ENCODE measurements at places on chromosomes 12 and 14.
A peak's percentile ranks its signal among the peaks of the same experiment; 100 is the strongest.

- no peak for DNase-seq
These were observed 62.0 kb downstream of the CAND1 start for GRCh38 chr12:67331123-67331522.

DNA sequence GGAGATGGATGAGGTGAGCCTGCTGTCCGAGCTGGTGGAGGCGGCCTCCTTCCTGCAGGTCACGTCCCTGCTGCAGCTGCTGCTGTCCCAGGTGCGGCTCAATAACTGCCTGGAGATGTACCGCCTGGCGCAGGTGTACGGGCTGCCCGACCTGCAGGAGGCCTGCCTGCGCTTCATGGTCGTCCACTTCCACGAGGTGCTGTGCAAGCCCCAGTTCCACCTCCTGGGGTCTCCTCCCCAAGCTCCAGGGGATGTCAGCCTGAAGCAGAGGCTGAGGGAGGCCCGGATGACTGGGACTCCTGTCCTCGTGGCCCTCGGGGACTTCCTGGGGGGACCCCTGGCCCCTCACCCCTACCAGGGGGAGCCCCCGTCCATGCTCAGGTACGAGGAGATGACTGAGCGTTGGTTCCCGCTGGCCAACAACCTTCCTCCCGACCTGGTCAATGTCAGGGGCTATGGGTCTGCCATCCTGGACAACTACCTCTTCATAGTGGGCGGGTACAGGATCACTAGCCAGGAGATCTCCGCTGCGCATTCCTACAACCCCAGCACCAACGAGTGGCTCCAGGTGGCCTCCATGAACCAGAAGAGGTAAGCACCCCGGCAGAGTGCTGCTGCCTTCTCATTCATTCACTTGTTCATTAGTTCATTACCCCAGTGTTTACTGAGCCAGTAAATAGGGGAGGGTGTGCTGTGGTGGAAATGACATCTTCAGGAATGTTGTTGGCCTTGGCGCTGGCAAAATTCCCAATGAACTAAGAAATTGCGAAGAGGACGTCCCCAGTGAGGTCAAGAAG, 774 bp upstream of the MANSC4 start:
- DNase-seq, result no peak

- peak; percentile 52 for DNase-seq
These were observed 109.2 kb upstream of the EGLN3 start for GRCh38 chr14:34059925-34060650.

GRCh38 chr12:55842681-55843429, at the start of gene MMP19:
Gene MMP19 (minus strand): TSS chr12:55842936. CDS start chr12:55842830, 106 bp downstream.
- no peak for DNase-seq

DNA sequence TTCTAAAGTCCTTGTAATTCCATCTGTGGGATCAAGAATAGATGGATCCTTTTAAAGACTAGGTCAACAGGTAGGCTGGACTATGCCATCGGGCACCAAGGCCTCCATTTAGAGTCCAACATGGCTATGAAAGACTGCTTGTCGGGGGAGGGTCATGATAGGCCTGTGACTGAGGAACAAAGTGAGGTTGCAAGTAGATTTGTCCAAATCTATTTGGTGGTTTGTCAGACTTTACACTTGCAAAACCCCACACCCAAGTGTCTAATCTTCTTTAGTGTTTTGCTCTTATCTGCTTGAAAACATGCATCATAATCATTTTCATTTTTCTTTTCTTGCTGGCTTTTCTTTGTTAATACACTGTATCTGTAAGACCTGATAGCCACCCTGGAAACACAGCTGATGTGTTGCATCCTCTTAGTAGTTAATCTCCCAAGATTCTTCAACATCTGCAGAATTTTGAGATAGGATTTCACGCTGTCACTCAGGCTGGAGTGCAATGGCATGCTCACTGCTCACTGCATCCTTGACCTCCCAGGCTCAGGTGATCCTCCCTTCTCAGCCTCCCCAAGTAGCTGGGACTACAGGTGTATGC, 50.3 kb downstream of the TDP1 start:
- no peak for DNase-seq

DNA sequence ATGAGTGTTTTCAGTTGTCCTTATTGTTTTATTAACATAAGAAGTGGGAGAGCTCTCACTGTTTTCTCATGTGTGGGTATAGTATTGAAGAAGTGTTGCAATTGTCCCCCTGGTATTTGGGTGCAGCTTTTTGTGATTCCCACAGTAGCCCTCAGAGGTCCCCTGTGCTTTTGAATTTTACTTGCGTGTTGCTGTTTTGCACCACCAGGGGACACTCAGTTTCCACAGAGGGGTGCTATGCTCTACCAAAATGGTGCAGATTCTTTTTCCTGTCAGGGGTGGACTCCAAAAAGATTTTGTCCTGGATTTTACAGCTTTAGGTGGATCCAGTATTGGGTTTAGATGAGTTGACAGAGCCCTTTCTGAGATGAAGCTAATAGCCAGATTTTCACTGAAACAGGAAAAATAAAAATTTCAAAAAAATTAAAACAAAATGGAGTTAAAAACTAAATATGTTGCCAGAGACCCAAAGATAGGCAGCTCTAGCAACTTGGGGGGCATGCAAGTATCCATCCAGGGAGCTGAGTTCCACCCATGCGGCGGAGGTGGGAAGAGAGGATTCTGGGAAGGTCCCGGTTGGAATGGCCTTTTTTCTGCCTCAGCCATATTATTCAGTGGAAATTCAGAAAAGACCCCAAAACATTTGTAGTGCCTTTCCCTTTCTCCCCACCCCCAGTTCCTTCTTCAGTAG, 50.2 kb downstream of the TTLL5 start:
- DNase-seq, result no peak

GRCh38 chr14:68458840-68459469, 333.9 kb downstream of the ZFP36L1 start:
- no peak for DNase-seq

GRCh38 chr14:23366426-23366921, 1.5 kb upstream of the EFS start:
- DNase-seq, result no peak

GRCh38 chr12:130335517-130336392, 1.9 kb upstream of the PIWIL1 start:
- no peak for DNase-seq

DNA sequence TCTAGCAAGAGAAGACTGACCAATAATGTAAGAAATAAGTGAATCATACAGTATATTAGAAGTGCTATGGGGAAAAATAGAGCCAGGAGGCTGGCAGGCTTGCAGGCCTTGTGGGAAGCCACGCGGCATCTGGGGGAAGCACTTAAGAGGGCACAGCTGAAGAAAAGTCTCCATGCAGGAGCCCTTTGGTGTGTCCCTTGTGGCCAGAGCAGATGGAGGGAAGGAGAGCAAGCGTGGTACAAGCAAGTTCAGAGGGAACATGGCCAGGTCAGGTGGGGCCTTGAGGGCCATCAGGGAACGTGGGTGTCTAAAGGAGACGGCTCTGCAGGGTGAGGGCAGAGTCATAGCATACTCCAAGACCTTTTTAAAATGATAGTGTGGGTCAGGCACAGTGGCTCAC, 51.7 kb downstream of the LRRC74A start:
- no peak for DNase-seq

- no peak for DNase-seq
These were observed 74.8 kb downstream of the EEA1 start for GRCh38 chr12:92854344-92854743.

DNA sequence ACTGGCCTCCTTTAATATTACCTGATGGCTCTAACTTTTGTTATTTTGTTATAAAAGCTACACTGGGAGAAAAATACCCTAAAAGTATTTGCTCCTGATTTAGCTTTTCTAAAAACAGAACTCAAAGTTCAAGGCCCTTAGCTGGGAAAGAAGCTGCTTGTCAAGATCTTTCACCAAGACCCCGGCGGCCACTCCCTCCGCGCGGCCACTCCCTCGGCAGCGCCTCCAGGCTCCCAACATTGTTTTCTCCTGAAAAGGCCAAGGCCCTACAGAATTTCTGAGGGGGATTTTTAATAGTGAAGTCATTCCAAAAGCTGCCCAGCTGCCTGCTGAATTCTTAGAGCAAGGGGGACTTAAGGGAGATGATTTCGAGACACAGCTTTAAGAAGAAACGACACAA, 96.4 kb downstream of the NTN4 start:
- no peak for DNase-seq

- DNase-seq, result no peak
These were observed 35.4 kb downstream of the MEG3 start for GRCh38 chr14:100861188-100861936.

- DNase-seq, result no peak
These were observed 36.1 kb downstream of the PARP11 start for GRCh38 chr12:3837049-3837448.

GRCh38 chr14:105168979-105169507, 467 bp upstream of the JAG2 start:
- no peak for DNase-seq

DNA sequence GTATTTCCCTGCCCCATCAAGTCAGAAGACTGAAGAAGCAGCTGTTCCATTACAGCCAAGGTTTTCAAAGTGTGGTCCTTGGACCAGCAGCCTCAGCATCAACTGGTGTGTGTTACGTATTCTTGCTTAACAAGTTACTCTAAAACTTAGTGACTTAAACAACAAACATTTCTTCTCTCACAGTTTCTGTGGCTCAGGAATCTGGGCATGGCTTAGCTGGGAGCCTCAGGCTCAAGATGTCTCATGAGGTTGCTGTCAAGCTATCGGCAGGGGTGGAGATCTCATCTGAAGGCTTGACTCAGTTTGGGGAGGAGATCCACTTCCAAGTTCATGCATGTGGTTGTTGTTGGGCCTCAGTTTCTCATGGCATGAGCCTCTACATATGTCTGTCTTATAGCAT, 174.5 kb downstream of the KTN1 start:
- no peak for DNase-seq

DNA sequence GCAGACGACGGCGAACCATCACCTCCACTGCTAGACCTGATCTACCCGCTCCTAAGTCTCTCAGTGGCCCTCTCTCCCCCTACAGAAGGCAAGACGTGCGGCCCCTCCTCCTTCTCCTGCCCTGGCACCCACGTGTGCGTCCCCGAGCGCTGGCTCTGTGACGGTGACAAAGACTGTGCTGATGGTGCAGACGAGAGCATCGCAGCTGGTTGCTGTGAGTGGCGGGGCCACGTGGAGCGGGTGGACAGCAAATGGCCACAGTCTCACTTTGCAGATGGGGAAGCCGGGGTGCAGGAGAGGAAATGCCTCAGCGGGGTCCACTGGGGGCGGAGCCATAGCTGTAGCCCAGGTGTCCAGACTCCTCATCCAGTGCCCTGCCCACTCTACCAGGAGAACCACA, 21.4 kb upstream of the NXPH4 start:
- no peak for DNase-seq

DNA sequence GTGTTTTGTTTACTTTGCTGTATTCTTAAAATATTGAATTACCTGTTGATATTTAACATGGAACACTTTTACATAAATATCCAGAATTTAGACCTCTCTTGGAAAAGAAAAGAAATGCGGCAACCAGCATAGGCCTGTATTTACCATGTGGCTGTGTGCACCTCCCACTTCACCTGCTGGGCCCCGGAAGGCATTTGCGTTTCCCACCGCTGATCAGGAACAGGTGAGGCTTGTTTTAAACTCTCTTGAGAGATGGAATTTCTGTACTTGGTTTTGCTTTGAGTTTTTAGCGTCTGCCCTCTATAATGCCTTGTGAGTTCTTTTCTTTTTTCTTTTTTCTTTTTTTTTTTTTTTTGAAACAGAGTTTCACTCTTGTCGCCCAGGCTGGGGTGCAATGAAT, 124.2 kb downstream of the GLT1D1 start:
- DNase-seq, result no peak

GRCh38 chr14:91263329-91263728, 18.8 kb upstream of the GPR68 start:
- no peak for DNase-seq

DNA sequence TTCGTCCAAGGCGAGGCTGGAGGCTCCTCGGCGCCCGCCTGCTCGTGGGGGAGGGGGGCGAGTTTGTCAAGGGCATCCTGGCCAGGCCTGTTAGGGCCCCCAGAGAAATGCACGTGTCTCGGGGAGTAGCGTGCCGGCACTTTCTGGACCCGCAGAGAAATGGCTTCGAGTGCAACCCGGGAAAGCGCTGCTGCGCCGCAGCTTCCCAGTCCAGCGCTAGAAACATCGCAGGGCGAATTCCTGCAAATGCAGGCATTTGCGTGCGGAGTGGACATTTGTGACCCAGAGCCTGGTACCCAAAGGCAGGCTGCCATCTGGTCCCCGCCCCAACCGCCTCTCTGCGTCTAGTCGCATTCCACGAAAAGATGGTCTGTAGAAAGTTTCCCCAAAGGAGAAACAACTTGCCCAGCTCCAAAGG, 756 bp downstream of the LGR5 start:
- no peak for DNase-seq

DNA sequence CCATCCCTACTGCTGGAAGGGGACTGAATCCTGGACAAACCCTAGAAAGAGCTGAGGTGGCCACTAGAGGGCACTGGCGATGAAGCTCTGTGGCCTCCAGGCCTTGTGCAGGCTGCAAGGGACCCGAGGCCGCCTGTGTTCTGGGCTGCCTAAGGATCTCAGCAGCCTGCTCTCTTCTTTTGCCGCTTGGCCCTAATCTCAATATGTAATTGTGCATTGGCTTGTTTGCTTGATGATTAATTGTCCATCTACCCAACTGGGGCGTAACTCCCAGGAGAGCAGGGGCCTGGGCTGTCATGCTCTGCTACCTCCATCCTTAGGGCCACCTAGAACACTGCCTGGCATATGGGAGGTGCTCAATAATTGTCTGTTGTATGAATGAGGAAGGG, 73.8 kb downstream of the SYNE3 start:
- peak; percentile 79 for DNase-seq

DNA sequence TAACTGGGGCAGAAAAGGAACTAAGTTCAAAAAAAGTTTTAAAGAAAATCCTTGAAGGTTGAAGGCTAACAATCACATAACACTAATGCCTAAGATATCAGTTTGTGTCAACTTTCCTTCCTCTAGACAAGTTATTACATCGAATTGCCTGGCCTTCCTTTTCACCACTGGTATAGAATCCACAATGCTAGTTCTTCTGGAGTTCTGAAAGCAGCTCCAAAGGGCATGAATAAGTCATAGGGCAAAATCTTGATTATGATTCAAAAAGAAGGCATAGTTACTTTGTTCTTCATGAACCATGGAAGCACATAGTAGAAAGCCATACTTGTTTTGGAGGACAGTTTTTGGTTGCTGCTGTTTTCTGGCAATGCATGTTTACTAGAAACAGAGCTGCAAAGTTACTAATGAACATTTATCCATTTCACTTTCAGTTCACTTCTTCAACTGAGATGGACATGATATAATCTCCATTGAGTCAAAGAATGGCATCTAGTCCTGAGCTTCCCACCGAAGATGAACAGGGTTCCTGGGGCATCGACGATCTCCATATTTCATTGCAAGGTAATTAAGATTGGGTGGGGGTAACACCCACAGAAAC, 56.0 kb downstream of the SYNE2 start:
- DNase-seq, result no peak

GRCh38 chr12:106282457-106283097, 20.0 kb upstream of the TCP11L2 start:
- DNase-seq, result peak; percentile 42

DNA sequence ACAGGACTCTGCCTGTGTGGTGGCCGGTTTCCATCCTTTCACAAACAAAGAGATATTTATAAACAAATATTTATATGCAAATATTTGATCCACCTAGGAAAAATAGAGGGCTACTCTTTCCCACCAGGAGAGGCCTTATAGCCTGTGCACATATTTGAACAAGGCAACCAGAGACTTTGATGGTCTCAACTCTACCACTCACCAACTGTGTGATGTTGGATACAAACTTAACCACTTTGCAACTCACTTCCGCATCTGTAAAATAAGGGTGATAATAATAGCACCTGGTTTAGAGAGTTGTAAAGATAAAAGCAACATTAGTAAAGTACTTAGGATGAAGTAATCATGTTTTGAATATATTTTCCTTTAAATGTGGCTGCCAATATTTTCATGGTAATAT, 1.5 kb upstream of the CLEC12A start:
- no peak for DNase-seq

Measured in activated CD4-positive, CD25-positive, alpha-beta regulatory T cell treated with anti-CD3 and anti-CD28 coated beads, Interleukin-2, amount 50 U/mL, for 72 hours (primary cell).